ENCODE measurements at places on chromosomes 7 and 10. TPM values are rescaled to one million over a fixed set of nuclear protein-coding genes. Genes with fewer than 3 reads are reported as not detected.

MSMB gene
- not detected for total RNA-seq

HMX2 gene
- not detected for total RNA-seq

CCDC172 gene
- total RNA-seq = not detected

LSM8 gene
- total RNA-seq = 20.9 TPM

ASAH2 gene
- total RNA-seq = under 0.01 TPM

CPN1 gene
- not detected for total RNA-seq

OR2A42 gene
- total RNA-seq = under 0.01 TPM

TEX36 gene
- not detected for total RNA-seq

TAS2R4 gene
- total RNA-seq = 4.2 TPM

All from skeletal muscle tissue (tissue), 5 donors.